ENCODE measurements at places on chromosomes 5 and 9. TPM values are rescaled to one million over a fixed set of nuclear protein-coding genes. Genes with fewer than 3 reads are reported as not detected.

DNA sequence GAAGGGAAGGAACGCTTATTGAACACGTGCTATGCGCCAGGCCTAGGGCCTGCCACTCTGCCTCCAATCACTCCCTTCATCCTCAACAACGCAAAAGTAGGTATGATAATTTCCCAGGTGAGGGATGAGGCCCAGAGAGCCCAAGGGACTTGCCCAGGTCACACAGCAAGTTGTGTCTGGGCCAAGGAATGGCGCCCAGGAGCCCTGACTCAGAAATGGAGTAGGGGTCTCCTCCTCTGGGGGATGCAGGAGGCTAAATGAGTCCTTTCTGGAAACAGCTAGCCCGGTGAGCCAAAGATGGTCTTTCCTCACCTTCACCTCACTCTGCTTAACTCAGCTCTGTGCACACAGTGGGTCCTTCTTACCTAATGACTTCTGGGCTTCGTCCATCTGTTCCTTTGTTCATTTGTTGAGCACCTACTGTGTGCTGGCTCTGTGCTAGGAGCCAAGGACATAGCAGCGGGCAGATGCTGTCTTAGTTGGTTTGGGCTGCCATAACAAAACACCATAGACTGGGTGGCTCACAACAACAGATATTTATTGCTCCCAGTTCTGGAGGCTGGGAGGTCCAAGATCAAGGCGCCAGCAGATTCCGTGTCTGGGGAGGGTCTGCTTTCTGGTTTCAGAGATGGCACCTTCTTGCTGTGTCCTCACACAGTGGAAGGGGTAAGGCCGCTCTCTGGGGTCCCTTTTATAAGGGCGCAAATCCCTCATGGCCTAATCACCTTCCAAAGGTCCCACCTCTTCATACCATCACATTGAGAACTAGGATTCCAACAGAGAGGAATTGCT, 22.3 kb upstream of the NEURL1B start:
- H3K4me3 ChIP-seq = no peak overlapping the region
- no peaks in the 10 kb centered on the region for H3K27me3 ChIP-seq
- DNase-seq = no peak
- no peaks in the 10 kb centered on the region for H3K4me1 ChIP-seq

Gene DMRTA1
- total RNA-seq = 0.76 TPM

Gene NR4A3
- 148 TPM for total RNA-seq

Gene TEX48
- total RNA-seq = not detected

DNA sequence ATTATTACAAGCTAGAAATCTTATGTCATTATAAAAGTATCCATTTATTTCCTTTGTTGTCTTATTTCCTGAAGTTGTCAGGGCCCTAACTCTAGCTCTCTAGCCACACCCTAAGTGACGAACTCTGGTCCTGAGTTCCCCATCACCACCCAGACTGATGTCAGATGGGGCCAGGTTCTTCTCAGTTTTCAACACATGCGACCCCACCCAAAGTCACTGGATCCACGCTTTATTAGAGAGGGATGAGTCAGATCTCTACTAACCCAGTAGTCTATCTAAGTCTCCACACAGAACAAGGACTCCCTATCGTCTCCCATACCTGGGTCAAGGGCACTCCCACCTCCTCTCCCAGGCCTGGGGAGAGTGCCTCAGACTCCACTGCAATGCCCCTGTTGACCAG, 6.8 kb upstream of the FEM1C start:
- no peaks in the 10 kb centered on the region for H3K4me1 ChIP-seq
- H3K27me3 ChIP-seq = no peaks in the 10 kb centered on the region
- no peak overlapping the region for H3K4me3 ChIP-seq
- H3K27ac ChIP-seq = no peak overlapping the region

GRCh38 chr9:38254151-38254550, 138.4 kb upstream of the ALDH1B1 start:
- H3K27ac ChIP-seq = no peak overlapping the region
- no peaks in the 10 kb centered on the region for H3K27me3 ChIP-seq
- DNase-seq = no peak

Gene PCDHGA6
- 8.1 TPM for total RNA-seq
